CMK (cell line): ENCODE measurements at places on chromosomes 7 and 10.

DNA sequence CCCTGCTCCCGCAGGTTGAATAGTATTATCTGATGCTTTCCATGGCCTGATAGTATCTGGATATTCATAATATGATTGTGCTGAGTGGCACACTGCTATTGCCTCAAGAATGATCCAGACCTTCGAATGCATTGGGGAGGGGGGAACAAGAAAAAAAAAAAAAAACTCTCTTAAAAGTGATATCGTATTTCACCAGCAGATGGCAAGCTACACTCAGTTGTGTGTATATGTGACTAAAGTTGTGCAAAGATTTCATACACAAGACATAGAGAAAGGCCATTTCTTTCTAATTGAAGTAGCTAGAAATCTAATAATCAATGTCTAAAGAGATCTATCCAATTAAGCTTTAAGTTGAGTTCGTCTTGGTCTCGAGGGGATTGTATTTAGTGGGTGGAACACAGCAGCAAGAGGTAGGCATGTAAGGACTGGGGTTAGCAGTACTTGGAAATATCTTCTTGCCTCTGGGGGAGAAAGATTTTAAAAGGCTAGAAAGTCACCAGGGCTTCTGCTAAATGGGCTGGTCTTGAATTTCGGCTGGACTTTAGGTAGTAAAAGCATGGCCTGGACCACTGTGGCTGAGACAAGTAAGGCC lies 15.3 kb downstream of the SFRP4 start:
- no peak for DNase-seq

- DNase-seq, result no peak
Observed at GRCh38 chr10:119541046-119541445, 1.5 kb downstream of the RGS10 start.

GRCh38 chr7:131683536-131684125 lies 127.2 kb upstream of the PODXL start:
- DNase-seq, result no peak

- no peak for DNase-seq
Observed at GRCh38 chr7:46189255-46189790, 268.3 kb upstream of the IGFBP3 start.

DNA sequence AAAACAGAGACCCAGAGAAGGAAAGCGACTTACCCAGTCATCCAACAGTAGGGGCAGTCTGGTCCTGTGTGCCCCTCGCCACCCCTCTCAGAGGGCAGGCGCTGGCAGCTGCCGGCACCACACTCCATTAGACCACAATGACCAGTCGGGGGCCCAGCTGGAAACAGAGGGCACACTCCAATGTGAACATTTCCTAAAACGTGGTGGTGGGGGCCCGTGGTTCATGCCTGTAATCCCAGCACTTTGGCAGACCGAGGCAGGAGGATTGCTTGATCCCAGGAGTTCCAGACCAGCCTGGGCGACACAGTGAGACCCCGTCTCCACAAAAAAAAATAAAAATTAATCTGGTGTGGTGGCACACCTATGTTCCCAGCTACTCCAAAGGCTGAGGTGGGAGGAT lies 912 bp upstream of the OAT start:
- no peak for DNase-seq
